SK-N-SH (cell line): ENCODE measurements at places on chromosomes 13 and 19. TPM values are rescaled to one million over a fixed set of nuclear protein-coding genes. Genes with fewer than 3 reads are reported as not detected.

The CPAMD8 gene
- 1.0 and 1.2 TPM in 2 replicates for polyA plus RNA-seq

The ZNF708 gene
- polyA plus RNA-seq: 1.0 and 1.8 TPM in 2 replicates

The ICAM5 gene
- polyA plus RNA-seq: 4.9 and 5.2 TPM in 2 replicates

The TEX101 gene
- polyA plus RNA-seq: 0.07 and 0.32 TPM in 2 replicates

The ANGPTL4 gene
- polyA plus RNA-seq: 62.5 and 71.2 TPM in 2 replicates

DNA sequence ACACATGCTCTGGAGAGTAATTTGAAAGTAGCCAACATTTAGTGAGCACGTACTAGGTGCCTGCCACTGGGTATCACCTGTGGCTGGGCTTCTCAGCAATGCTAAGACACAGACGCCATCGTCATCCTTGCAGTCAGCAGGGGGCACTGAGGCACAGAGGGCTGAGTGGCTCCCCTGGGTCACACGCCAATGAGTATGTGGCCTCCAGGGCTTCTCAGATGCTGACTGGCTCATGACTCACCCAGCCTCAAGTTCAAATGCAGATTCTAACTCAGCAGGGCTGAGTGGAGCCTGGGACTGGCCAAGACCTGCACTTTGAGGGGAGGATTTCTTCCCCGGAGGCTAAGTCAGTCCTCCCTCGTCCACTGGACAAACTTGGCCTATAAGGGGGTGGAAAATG lies 115.1 kb upstream of the CACNA1A start:
- H3K27ac ChIP-seq: no peak overlapping the region
- peaks cover 17% of the 10 kb centered on the region; the same call in 1 of the 2 replicates for H3K27me3 ChIP-seq

GRCh38 chr19:10555610-10555973 lies 10.2 kb downstream of the KRI1 start:
- H3K27ac ChIP-seq: no peak overlapping the region
- no peaks in the 10 kb centered on the region for H3K4me1 ChIP-seq
- DNase-seq: no peak
- no peaks in the 10 kb centered on the region for H3K27me3 ChIP-seq

- H3K27me3 ChIP-seq: no peaks in the 10 kb centered on the region
- H3K27ac ChIP-seq: no peak overlapping the region
- no peaks in the 10 kb centered on the region for H3K4me1 ChIP-seq
- no peaks in the 10 kb centered on the region for H3K36me3 ChIP-seq
- no peak for DNase-seq
- H3K4me3 ChIP-seq: no peak overlapping the region
Observed at GRCh38 chr13:73039201-73040108, 19.4 kb upstream of the KLF5 start.

- no peaks in the 10 kb centered on the region for H3K27me3 ChIP-seq
- H3K4me3 ChIP-seq: no peak overlapping the region
- no peak for DNase-seq
- H3K27ac ChIP-seq: peak overlapping the region; percentile 32; the same call in 1 of the 2 replicates
- peaks cover 9% of the 10 kb centered on the region for H3K36me3 ChIP-seq
Observed at GRCh38 chr13:113855931-113856715, 7.8 kb downstream of the GAS6 start.

DNA sequence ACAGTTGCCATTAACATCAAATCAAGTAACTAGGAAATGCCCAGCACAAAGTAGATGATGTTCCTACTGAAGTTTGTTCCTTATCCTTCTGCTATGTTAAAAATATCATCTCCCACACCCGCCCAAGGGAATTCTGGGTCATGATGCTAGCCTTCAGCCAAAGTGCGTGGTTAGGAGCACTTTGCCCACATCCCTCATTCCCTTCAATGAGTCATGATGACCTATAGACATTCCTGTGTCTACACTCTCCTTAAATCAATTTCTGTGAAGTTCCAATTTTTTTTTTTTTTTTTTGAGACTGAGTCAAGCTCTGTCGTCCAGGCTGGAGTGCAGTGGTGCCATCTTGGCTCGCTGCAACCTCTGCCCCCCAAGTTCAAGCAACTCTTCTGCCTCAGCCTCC lies 17.0 kb downstream of the RXFP2 start:
- H3K4me1 ChIP-seq: peaks cover 14% of the 10 kb centered on the region
- peak overlapping the region; percentile 91 for H3K27ac ChIP-seq
- H3K4me3 ChIP-seq: no peak overlapping the region
- no peak for DNase-seq

GRCh38 chr13:79500829-79501228 lies 19.9 kb downstream of the NDFIP2 start:
- no peak overlapping the region for H3K4me3 ChIP-seq
- DNase-seq: no peak
- no peak overlapping the region for H3K27ac ChIP-seq
- H3K27me3 ChIP-seq: no peaks in the 10 kb centered on the region
- peaks cover 6% of the 10 kb centered on the region for H3K36me3 ChIP-seq
- H3K4me1 ChIP-seq: no peaks in the 10 kb centered on the region

DNA sequence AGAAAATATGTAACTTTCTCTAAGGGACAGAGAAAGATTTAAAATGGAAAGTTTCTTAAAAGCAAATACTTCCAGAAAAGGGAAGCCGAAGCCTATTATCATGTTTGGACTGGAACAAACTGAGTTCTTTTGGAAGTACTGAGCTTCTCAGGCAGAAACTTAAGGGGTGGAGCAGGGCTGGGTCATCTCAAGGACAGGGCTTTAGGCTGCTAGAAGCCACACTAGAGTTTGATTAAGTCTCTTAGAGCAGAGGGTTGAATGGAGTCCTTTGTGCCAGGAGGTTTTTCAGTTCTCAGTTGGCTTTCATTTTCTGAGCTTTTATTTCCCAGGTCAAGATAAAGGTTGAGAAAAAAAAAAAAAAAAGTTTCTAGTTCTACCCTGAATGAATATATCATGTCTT lies 432.7 kb downstream of the SLITRK5 start:
- H3K36me3 ChIP-seq: no peaks in the 10 kb centered on the region
- H3K27me3 ChIP-seq: no peaks in the 10 kb centered on the region
- no peak overlapping the region for H3K27ac ChIP-seq
- H3K4me3 ChIP-seq: no peak overlapping the region
- no peaks in the 10 kb centered on the region for H3K4me1 ChIP-seq

- H3K27me3 ChIP-seq: no peaks in the 10 kb centered on the region
- DNase-seq: no peak
- H3K27ac ChIP-seq: no peak overlapping the region
- no peaks in the 10 kb centered on the region for H3K4me1 ChIP-seq
- no peak overlapping the region for H3K4me3 ChIP-seq
Observed at GRCh38 chr13:40527914-40528313, 138.5 kb downstream of the FOXO1 start.

- peak overlapping the region; percentile 90 for H3K4me3 ChIP-seq
- no peaks in the 10 kb centered on the region for H3K27me3 ChIP-seq
- peaks cover 19% of the 10 kb centered on the region for H3K4me1 ChIP-seq
- peaks cover 19% of the 10 kb centered on the region for H3K36me3 ChIP-seq
- peak overlapping the region; percentile 94 for H3K27ac ChIP-seq
Observed at GRCh38 chr19:32404933-32405430, 588 bp upstream of the DPY19L3 start.

- H3K36me3 ChIP-seq: peaks cover 17% of the 10 kb centered on the region
- H3K4me1 ChIP-seq: no peaks in the 10 kb centered on the region
- DNase-seq: no peak
- no peak overlapping the region for H3K27ac ChIP-seq
- H3K27me3 ChIP-seq: no peaks in the 10 kb centered on the region
Observed at GRCh38 chr19:57512845-57513244, 13.1 kb downstream of the ZNF773 start.

DNA sequence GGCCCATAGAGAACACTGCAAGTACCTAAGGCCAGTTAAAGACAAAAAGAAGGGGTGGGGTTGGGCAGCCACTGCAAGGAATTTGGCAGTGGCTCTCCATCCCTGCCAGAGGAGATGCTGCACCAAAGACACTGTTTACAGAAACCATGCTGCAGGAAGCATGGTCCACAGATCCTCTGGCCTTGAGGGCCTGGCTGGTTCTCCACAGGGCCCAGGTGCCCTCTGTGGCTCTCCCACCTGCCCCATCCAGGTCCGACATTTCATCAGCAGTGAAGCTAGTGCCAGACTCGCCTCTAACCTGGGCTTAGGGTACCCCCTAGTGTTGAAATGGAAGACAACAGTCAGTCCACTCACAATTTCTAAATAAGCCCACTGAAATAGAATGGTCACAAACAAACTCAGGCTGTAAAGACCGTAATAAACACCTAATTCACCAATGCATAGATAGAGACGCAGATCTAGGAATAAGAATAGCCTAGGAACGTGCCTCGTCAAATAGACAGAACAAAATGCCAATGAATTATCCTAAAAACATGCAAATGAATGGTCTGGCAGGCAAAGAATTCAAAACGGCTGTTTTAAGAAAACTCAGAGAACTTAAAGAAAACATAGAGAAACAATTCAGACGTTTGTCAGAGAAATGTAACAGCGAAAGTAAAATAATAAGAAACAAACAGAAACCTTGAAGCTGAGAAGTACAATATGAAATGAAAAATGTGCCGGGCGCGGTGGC lies 23.3 kb downstream of the LYPD4 start:
- no peaks in the 10 kb centered on the region for H3K36me3 ChIP-seq
- H3K27ac ChIP-seq: no peak overlapping the region
- H3K4me3 ChIP-seq: no peak overlapping the region
- peak; percentile 70 for DNase-seq
- H3K27me3 ChIP-seq: peaks cover 38% of the 10 kb centered on the region; the same call in 1 of the 2 replicates
- no peaks in the 10 kb centered on the region for H3K4me1 ChIP-seq
